Effector memory CD4-positive, alpha-beta T cell (primary cell): ENCODE measurements at places on chromosomes 13 and 19.

- no peak for DNase-seq
These were observed 10.4 kb upstream of the ITM2B start for GRCh38 chr13:48222358-48223301.

GRCh38 chr13:40662866-40663265 lies 3.6 kb downstream of the FOXO1 start:
- DNase-seq = no peak

DNA sequence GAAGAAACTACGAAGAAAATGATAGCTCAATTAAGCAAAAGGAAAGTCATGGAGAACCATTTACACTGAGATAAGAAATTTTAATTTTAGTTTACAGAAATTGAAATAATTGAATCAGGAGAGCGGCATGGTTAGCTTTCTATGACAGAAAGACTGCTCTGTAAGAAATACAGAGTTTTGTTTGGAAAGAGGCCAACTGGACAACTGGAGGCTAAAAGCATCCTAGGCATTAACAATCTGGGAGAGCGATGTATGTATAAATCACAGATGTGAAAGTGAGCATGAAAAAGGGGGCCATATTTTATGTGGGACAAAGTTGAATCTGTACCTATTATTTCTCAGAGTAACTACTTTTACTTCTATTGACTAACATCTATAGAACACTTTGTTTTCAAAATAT lies 1608.8 kb upstream of the PCDH20 start:
- DNase-seq = no peak

DNA sequence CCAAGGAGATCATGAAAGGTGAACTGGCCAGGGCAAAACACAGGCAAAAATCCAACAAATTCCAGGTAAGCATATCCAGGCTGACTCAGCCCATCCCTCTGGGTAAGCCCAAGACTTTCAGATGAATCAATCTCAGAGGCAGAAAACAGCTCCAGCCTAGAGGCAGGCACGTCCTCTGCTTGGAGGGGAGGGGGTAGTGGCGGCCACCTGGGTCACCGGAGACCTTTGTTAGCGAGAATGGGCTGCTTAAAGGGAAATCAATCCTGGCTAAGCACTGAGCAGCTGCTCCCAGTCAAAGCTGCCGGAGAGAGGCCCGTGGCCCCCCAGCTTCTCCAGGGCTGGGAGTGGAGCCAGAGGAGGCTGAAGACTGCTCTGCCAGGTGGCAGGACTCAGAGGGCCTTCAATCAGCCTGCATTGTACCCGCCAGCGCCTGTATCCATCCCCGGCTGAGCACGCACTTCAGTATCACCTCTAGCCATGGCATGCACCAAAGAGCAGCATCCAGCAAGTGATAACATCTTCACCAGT lies 48.2 kb downstream of the PIN1 start:
- DNase-seq = no peak

- DNase-seq = no peak
These were observed 79.1 kb downstream of the B3GLCT start for GRCh38 chr13:31278869-31279268.

DNA sequence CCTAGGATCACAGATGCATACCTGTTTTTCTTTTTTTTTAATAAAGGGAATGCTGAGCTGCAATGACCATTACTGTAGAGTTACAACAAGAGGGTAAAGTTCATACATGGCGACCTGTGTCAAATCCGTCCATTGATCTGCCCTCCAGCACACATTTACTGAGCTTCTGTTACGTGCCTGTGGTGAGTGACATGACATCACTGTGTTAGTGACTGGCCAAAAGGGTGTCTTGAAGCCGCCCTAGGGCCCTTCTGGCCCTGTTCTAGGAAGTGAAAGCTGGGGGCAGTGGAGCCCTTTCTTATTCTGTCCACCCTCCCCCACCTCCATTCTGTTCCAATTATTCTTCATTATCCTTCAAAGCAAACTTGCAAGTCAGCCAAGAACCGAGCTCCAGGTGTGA lies 66.3 kb downstream of the ZIC5 start:
- DNase-seq = no peak

DNA sequence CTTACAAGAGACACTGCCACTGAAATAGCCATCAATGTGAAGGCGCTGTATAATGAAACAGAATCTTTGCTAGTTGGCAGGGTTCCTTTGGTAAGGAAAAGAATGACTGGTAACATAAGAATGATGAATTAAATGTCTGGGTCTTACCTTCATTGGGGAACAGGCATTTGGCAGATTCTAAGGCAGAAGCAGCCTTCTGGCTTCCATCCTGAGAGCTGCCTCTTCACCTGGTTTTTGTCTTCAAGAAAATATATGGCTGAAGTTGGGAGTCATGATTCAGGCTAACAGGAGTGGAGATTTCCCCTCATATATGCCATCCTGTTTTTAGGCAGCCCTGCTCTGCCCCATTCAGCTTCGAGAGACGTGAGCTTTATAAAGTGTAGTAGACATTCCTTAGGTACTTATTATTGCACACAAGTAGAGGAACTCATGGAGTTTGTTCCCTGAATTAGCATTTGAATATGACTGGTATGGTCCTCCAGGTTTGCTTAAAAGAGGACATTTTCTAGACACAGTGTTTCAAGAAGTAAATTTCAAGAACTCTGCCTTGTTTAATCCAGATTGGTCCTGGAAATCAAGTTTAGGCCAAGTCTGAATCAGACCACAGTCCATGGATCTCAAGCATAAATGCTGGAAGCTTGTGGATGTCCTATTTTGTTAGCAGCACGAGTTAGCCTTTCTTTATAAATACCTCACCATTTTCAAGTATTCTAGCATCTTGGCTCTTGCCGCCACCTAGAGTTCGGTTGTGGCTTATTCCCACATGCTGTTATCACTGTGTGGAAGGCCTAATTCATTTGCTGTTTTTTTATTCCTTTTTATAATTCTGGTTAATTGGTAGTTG lies 56.2 kb upstream of the AKAP11 start:
- no peak for DNase-seq

- no peak for DNase-seq
These were observed 460.7 kb downstream of the TDRD3 start for GRCh38 chr13:60857698-60858097.

GRCh38 chr13:29847501-29847983 lies 2.9 kb downstream of the UBL3 start:
- no peak for DNase-seq

DNA sequence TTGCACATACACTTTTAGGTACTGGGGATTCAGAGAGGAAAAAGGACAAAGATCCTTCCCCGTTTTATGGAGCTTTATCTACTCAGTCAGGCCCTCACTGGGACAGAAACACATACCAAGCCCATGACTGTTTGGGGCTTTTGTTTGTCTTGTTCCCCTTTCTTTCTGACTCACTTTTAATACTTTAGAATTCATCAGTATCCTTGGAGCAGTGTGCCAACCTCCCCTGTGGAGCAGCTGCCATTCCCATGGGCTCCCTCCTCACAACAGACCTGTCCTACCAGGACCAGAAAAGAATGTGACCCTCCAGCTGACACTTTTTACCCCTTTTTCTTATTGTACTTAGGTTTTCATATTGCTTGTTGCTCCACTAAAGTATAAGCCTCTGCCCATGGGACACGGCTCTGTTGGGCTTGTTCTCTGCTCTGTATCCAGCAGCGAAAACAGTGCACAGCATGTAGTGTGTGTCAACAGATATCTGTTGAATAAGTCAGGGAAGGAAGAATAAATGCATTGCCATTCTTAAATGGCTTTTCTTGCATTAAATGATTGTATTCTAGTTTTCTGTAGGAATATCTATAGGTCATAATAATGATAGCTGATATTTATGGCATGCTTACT lies 431.1 kb downstream of the EFNB2 start:
- DNase-seq = no peak

GRCh38 chr13:94114166-94114565 lies 365.3 kb downstream of the DCT start:
- no peak for DNase-seq

DNA sequence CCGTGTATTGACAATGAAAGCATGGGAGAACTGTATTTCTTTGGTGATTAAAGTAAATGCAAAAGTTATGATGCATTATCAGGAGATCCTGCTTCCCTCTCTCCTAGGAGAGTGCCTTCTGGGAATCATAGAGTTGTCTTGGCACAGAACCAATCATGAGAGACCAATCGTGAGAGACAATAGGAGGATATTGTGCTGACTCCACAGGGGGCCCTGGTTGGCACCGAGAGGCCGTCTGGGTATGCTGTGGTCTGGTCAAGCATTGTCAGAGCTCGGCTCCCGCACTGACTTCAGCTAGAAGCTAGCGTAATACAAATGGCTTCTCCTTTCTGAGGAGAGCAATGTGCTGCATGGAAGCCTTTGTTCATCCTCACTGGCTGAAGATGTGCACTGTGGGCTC lies 131.5 kb upstream of the GJB6 start:
- no peak for DNase-seq

DNA sequence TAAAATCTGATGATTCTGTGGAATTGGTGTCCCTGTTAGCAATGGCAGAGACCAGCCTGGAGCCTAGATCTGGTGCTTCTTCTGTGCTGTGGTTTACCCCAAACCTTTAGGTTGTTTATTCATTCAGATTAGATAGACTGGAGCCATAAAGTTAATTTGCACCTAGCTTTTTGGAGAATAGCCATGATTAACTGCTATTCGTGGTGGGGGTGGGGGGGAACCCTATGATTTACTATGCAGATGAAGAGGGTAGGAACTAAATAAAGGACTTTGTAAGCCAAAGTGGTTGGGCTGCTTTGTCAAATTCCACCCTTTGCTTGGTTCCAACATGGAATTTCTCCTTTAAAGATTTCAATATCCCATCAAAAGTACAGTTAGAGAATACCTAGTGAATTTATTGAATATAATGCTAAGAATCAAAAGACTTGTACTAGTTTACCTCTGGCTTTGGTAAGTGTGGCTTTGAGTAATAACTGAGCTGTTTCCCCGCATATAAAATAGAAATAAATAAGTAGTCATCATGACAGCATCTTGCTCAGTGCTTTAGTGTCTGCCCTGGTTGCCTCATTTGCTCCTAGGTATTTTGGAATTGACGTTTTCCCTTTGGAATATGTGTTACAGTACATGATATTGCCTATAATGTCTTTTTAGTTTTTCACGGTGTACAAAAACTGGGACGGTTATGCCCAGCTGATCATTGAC lies 27.6 kb downstream of the SKA3 start:
- no peak for DNase-seq

DNA sequence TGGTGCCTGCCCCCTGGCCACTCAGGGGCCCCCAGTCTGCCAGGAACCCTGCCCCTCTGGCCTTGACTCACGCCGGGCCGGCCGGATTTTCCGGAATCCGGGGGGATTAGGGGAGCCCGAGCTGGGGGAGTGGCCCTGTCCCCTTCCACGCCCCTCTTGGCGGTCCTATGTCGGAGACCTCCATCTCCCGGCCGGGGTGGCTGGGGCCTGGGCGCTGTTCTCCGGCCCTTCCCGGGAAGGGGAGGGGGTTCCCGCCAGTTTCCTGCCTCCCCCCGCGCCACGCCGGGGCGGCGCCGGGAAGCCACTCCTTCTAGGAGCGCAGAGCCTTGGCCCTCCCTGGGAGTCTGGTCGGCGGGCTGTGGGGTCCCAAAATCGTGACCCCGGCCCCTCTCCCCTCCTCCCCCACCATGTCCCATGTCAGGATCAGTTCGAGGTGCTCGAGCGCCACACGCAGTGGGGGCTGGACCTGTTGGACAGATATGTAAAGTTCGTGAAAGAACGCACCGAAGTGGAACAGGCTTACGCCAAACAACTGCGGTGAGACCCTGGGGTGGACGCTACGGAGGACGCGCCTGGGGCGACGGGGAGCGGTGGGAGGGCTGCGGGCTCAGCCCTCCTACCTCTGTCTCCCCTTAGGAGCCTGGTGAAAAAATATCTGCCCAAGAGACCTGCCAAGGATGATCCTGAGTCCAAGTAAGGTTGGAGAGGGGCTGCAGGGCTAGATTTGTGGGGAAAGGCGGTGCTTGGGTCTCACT lies 1.3 kb downstream of the TRIP10 start:
- DNase-seq = peak; percentile 6

DNA sequence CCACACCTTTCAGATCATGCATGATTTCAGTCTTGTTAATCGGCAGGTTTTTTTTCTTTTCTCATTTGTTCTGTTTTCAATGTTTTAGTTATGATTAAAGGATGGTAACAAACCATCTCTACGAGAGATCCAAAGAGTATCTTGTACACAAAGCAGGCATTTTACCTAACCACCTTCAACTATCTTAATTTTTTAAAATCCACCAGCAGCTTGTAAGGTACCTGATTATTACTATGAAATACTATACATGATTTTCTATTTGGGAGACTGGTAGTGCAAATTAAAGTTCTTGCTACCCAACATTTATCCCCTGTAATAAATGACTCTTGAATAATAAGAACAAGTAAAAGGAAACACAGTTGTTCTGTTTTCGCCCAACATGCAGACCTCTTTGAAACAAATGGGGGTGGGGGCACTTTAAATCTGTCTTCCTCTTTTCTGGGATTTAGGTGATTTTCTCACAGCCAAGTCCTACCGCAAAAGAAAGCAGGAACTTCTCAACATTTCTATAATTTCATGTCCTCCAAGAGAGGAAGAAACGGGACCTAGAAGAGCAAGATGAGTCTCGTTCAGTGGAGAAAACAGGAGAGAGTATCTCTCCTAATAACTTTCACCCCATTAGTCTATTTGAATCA lies 3.6 kb downstream of the POU4F1 start:
- DNase-seq = no peak

DNA sequence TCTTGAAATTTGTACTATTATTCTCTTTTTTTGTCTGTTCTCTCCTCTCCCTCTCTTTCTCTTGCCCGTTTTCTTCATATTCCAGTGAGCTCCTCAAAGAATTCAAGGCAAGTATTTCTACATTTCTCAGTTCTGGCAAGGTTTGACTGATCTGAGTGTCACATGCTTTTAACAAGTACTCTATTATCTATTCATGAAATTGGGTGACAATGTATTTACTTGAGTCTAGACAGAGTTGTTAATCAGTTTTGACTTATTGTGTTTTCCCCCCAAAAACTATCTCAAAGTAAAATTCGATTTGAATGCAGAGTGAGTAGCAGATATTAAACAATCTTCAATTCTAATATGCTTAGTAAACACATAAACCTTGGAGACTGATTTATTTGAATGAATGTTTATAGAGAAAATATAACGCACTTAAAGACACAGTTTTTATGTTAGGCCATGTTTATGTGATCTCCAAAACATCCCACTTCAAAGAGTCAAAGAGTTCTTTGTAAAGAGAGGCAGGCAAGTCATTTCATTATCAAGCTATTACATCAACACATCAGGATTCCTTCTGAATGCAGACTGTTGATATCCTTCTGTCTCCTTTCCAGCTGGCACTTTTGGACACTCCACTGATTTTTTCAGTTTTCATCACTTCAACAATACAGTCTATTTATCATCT lies 166.6 kb downstream of the SLITRK6 start:
- no peak for DNase-seq

DNA sequence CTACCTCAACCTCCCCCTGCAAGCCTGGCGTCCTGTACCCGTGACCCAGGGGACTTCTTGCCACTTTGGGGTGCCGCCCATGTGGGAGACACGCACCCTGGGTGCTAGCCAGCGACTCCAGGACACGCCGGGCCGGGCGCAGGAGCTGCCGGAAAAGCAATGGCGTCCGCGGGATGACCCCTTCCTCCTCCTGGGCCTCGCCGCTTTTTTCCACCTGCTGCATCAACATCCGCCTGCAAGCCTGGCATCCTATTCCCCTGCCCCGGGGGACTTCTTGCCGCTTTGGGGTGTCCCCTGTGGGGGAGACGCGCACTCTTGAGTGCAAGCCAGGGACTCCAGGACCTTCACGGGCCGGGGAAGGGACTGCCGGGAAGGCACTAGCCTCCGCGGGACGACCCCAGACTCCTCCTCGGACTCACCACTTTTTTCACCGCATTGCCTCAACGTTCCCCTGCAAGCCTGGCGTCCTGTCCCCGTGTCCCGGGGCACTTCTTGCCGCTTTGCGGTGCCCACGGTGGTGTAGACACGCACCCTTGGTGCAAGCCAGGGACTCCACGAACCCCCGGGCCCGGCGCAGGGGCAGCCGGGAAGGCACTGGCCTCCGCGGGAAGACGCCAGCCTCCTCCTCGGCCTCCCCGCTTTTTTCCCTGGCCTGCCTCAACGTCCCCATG lies 237.8 kb downstream of the TUBA3C start:
- no peak for DNase-seq
